ENCODE measurements at places on chromosomes 11 and 22. TPM values are rescaled to one million over a fixed set of nuclear protein-coding genes. Genes with fewer than 3 reads are reported as not detected.

GRCh38 chr11:121467471-121467870 is 14.7 kb upstream of the SORL1-AS1 start:
- DNase-seq: no peak

DNA sequence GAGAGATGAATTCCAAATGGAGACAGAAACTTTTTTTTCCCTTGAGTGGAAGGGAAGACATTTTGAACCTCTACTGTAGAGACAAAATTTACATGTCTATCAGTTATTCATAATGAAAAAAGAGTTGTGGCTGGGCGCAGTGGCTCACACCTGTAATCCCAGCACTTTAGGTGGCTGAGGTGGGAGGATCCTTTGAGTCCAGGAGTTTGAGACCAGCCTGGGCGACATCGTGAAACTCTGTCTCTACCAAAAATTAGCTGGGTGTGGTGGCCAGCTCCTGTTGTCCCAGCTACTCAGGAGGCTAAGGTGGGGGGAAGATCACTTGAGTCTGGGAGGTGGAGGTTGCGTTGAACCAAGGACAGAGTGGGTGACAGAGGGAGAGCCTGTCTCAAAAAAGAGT is 4.1 kb downstream of the EED start:
- DNase-seq: no peak

DNA sequence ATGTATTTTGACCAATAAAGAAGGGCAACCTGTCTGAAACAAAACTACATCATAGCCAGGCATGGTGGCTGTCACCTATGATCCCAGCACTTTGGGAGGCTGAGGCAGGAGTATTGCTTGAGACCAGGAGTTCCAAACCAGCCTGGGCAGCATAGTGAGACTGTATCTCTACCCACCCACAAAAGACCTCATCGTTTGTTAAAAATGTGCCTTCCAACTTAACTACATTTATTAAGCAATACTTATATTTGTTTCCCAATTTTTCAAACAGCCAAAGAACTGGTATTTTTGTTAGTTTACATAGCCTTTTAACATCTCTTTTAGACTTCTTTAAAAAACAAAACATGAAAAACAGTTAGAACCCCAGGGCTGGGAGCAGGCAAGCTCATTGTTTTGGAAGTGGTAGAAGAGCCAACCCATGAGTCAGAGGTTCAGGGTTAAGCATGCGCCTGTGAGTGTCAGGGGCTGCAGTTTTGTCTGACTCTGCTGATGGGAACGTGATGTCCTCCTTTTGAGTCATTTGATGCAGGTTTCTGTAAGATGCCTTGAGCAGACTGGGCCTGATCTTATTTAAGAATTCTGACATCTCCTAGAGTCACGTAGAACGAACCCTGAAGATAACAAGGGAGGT is 53.9 kb upstream of the CRTAM start:
- peak; percentile 63 for DNase-seq

Gene CDC42EP2
- total RNA-seq: 2.5 TPM

Gene CREB3L1
- 0.61 TPM for total RNA-seq

DNA sequence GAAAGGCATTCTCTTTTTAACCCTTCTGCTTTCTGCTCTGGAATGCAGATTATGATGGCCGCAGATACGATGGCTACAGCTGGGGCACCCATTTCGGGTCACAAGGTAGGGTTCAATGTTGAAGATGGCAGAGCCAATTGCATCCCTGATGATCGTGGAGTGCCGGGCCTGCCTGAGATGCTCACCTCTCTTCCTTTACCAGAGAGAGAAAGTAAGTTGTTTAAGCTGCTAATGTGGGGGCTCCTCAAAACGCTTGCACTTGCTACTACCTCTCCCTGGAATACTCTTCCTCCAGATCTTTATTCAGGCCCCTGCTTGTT is 50.8 kb upstream of the PRDM11 start:
- no peak for DNase-seq

All from lower leg skin (tissue), 4 donors.